ENCODE measurements at places on chromosomes 13 and 19.

- DNase-seq = no peak
Observed at GRCh38 chr19:3142781-3143337, 7.0 kb downstream of the GNA15 start.

GRCh38 chr19:41753159-41753558, 2.2 kb upstream of the CEACAM6 start:
- DNase-seq = peak; percentile 29

- no peak for DNase-seq
Observed at GRCh38 chr13:91133941-91134802, 213.3 kb upstream of the MIR17HG start.

GRCh38 chr13:30464496-30465342, 1.0 kb downstream of the HMGB1 start:
- peak; percentile 33 for DNase-seq

Measured in GM12892 (cell line).